Left ventricle myocardium superior (tissue), 1 donor: ENCODE measurements at places on chromosomes 7 and 10.

DNA sequence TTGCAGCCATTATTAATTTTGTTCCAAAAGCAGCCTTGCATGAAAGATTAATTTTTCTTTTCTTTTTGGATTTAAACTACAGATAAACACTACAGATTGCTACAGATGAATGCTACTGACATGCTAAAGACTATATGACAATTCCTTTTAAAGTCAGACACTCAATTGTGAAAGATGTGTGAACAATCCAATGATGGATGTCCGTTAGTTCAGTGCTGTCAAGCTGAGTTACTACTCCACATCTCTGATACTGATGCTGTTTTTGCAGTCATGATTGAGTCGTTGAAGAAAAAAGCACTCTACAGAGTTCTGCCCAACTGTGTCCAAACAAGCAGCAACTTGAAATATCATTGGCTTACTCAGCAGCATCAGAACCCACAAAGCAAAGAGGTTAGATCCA is 146.8 kb downstream of the OTUD1 start:
- no peak for DNase-seq

DNA sequence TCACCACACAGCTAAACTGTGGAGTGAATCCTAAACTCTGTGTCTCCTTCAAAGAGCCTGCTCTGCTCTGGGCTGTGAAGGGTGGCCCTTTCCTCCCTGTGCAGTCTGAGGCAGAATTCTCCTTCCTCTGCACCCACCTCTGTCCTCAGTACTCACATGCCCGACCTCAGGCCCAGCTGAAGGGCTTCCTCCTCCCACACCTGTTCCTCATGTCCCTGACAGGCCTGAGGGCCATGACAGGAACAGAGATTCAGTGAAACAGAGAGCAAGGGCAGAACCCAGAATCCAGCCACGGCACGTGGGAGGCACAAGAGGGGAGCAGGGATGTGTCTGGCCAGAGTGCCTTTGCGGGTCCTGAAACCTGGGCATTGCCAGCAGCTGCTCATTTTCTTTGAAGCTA is 13.9 kb downstream of the CREB3L2 start:
- no peak for DNase-seq

DNA sequence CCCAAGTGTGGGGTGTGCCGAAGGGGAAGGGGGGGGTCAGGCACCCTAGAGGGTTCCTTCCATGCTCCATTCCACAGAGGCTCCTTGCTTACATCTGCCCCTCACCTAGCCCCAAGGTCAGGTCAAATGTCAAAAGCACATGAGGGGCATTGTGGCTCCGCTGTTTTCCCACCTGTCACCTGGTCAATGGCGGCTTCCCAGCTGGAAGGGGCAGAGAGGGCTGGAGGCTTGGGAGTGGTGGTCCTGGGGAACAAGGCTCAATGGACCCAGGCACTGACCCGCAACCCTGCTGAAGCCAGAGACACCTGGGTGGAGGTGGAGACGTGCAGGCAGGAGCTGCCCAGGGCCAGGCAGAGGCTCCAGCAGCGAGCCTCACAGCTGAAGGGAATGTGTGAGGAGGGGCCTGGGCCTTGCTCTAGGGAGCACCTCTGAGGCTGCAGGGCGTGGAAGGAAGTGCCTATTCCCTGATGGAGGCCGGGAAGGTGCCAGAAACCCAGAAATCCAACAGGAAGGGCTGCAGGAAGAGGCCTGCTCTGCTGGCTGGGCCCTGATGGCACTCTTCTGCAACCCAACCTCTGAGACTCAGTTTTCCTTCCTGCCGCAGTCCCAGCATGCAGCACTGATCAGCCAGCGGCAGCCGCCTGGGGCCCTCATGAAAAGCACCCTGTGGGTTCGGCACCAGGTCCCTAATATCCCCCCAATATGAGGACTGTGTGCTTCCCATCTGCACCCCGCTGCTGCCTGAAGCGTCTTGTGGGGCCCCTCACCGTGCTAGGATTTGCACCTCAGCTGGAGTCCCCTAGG is 16.0 kb downstream of the RASGEF1A start:
- DNase-seq = peak; percentile 7

DNA sequence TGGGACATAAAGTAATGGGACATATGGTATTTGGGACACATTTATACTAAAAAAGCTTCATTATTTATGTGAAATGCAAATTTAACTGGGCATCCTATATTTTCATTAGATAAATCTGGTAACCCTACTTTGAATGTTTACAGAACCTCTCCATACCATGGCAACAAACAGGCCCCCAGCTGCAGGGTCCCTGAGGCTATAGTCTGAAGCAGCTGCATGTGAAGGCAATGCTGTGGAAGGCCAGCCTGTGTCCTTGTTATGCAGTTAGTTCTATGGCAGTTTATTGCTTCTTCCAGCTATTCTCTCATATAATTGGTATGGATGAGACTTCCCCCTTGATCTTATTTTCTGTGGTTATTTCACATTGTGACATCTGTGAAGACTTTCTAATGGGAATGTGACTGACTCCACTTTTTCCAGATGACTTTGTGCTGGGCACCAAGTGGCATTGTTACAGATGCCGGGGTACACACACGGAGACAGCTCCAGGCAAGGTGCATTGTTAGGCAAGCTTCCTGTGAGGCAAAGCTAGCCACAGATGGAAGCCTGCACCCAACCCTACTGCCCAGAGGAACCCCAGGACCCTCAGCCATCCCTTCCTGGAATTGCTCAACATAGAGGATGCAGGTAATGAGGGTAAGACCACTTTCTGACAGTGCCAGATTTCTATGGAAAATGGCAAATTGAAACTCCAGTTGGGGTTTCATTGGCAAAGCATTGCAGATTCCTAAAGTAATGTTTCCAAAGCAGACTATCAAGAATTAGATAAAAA is 49.5 kb upstream of the ADAM12 start:
- no peak for DNase-seq

DNA sequence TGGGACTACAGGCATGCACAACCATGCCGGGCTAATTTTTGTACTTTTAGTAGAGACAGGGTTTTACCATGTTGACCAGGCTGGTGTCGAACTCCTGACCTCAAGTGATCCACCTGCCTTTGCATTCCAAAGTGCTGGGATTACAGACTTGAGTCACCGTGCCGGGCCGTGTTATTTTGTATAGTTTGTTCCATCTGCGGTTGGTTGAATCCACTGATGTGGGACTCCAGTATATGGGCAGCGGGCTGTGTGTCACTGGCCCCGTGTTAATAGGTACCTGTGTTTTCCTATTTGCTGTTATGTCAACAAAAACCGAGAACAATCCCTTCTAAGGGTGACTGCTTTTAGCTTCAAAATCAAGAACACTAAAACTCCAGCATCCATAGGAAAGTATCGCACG is 297.6 kb upstream of the PITRM1 start:
- DNase-seq = no peak

- no peak for DNase-seq
Observed at GRCh38 chr7:141410353-141411000, 140.7 kb upstream of the AGK start.

GRCh38 chr7:98969386-98969785 is 91.1 kb downstream of the TRRAP start:
- no peak for DNase-seq

DNA sequence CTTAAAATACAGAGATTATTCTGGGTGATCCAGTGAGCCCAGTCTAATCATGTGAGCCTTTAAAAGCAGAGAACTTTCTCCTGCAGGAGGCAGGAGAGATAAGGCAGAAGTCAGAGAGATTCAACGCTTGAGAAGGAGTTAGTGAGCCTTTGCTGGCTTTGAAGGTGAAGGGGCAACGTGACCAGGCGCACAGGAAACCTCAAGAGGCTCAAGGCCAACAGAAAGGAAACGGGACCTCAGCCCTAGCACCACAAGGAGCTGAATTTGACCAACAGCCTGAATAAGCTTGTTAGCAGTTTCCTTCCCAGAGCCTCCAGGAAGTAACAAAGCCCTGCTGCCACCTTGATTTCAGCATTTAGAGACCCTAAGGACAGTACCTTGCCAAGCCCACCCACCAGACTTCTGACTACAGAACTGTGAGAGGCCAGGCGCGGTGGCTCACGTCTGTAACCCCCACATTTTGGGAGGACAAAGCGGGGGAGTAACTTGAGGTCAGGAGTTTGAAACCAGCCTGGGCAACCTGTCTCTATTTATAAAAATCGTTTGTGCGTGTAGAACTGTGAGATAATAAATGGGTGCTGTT is 87.3 kb upstream of the KAT6B start:
- no peak for DNase-seq

GRCh38 chr10:11300026-11300425 is 282.4 kb downstream of the CELF2 start:
- DNase-seq = no peak

- no peak for DNase-seq
Observed at GRCh38 chr10:34869135-34869836, 54.2 kb upstream of the PARD3 start.

DNA sequence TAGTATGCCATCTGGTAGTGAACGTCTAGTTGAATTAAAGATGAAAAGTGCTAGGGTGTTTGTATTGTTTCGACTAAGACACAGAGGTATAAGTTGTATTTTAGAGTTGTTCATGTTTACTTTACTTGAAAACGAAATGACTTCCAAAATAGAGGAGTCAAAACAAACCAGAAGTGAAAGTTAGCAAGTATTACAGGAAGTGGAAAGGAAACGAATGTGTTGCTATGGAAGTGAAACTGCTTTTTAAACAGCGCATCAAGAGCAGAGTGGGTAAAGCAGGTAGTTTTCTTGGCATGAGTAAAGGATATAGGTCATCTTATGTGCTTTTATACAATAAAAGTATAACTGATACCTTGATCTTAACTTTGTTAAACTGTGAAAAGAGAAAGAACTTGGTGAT is 20.0 kb upstream of the GALNTL5 start:
- no peak for DNase-seq

GRCh38 chr7:77531038-77531437 is 6.1 kb upstream of the PTPN12 start:
- DNase-seq = no peak

- DNase-seq = no peak
Observed at GRCh38 chr10:5448333-5449001, 36.1 kb downstream of the NET1 start.

DNA sequence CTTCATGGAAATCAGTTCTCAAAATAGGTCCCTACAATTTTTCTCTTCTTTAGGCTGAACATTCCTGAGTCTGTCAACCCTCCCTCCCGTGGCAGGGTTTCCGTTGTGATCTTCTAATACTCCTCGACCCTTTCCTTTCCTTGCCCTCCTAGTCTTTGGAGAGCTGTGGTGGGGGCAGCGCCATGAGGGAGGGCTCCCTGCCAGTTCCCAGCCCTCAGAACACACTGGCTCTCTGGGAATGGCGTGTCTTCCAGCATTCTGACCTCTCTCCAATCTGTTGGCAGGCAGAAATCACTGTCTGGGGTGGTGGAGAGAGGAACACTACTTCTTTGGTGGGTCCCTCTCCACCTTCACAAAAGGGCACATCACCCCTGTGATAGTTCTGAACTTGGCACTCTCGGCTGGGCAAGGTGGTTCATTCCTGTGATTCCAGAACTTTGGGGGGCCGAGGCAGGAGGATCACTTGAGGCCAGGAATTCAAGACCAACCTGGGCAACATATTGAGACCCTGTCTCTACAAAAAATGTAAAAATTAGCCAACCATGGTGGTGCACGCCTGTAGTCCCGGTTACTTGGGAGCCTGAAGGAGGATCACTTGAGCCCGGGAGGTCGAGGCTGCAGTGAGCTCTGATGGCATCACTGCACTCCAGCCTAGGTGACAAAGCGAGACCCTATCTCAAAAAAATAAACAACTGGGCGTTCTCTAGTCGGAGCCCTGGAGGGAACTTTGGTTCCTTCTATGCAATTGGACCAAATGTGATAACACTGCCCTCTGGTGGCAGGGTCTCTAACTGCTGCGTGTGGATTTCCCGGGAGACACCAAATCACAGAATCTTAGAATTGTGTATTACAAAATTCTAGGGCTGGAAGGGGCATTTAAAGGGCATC is 13.1 kb upstream of the ARPC1A start:
- peak; percentile 74 for DNase-seq

DNA sequence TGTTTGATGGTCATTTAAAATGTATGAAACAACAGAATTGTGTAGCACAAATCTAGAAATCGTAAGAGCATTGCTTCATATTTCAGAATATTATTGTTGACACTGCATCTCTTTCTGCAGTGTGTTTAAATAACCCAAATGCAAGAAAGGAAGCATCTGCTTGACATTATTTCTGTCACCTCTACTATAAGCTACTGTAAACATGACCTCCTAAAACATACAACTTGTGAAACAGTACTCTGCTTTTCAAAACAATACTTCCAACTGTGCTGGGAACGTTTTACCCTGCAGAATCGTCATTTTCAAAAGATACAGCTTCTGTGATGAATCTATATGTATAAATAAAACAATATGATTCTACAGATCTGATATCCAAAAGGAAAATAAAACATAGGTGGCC is 82.0 kb downstream of the RNF133 start:
- no peak for DNase-seq

- no peak for DNase-seq
Observed at GRCh38 chr10:70479626-70480238, 1.2 kb downstream of the PALD1 start.

DNA sequence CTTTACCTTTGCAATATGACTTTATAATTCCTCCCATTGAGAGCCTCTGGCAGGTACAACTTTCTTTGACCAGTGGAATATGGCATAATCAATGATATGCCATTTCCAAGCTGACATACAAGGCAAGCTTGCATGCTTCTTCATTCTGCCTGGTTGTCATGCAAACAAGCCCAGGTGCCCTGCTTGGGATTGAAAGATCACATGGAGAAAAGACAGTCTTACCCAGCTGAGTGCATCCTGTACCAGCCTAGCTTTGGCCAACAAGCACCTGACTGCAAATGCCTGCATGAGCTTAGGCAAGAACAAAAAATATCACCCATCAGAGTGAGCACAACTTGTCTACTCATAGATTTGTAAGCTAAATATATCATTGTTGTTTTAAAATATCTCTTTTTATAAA is 82.9 kb upstream of the KCND2 start:
- no peak for DNase-seq

DNA sequence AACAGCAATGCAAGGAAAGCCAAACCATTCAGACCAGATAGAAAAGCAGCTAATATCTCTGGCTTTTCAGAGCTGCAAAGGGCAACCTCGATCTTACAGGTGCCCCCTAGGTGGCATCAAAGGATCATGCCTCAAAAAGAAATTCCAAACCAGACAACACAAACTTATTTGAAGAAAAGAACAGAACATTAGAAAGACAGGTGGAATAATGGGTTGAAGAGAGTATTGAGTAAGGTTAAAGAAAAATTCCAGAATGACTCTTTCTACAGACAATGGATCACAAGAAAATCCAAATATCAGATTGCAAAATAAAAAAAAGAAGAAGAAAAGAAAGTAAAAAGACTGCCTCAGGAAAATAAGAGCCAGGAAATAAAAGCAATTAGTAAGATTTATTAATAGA is 213.7 kb downstream of the ELMO1 start:
- DNase-seq = no peak

DNA sequence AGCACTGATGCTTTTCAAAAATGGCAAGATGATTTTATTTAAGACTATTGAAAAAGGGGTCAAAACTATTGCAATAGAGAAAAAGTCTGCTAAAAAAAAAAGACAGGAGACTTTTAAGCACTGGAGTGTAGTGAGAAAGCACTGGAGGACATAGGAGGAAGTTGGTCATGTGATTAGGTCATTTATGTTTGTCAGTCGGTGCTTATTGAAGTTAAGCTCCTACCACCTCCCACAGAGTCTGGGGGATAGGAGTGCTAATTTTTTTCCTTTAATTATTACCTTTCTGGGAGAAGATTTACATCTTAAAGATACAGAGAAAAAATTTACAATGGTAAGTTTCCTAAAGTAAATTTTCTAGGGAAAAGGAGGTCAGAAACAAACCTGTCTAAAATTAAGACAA is 80.2 kb upstream of the TMEM229A start:
- DNase-seq = no peak

- peak; percentile 69 for DNase-seq
Observed at GRCh38 chr10:76411729-76412435, 980.5 kb downstream of the LRMDA start.

GRCh38 chr7:102439963-102440795 is 6.8 kb downstream of the ORAI2 start:
- peak; percentile 77 for DNase-seq
